Fibroblast of skin of back (primary cell): ENCODE measurements at places on chromosomes 2 and 18.
A peak's percentile ranks its signal among the peaks of the same experiment; 100 is the strongest.

DNA sequence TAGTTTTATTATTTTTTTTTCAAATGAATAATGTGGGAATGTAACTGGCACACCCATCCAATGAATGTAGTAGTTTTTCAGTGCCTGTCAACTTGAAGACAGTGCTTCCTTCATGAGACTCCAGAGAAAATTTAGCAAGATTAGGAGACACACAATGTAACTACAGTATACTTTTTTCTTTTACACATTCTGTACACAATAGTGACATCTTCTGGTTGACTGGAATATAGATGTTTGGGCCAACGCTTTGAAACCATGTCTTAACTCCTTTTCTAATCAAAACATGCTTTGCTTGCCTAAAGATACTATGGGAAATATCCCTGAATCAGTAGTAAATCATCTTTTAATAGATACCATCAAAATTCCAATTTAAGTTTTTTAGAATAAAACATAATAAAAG lies 229.5 kb upstream of the ZC3H15 start:
- peak; percentile 55 for DNase-seq

DNA sequence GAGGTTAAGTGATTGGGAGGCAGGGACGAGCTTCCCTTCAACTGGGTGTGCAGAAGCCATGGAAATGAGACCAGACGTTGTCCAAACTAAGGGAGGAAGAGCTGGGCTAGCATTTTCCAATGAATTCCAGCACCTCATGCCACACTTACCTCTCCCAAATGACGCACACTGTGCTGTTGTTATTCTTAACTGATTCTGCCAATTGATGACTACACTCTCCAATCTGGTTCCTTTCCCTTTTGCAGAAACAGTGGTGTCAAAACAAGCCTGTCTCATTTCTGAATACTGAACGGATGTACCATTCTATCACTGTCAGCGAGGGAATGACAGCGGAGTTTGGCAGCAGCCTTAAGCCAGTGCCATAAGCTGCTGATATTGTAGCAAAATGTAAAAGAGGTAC lies 380.5 kb upstream of the HNRNPA3 start:
- no peak for DNase-seq

DNA sequence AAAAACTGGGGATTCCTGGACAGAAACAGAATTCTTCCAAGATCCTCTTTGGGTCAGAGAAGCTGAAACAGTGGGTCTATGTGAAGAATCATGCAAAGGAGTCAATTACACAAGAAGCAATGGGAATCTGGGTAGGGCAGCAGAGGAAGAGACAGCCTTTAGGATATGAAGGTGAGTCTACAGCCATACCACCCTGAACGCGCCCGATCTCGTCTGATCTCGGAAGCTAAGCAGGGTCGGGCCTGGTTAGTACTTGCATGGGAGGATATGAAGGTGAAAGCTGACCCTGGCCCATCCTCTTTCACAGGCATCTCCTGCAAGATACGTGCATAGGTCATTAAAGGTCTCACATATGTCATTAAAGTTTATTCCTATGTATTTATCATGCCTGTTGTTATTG lies 1080.9 kb upstream of the FANCL start:
- DNase-seq, result no peak

DNA sequence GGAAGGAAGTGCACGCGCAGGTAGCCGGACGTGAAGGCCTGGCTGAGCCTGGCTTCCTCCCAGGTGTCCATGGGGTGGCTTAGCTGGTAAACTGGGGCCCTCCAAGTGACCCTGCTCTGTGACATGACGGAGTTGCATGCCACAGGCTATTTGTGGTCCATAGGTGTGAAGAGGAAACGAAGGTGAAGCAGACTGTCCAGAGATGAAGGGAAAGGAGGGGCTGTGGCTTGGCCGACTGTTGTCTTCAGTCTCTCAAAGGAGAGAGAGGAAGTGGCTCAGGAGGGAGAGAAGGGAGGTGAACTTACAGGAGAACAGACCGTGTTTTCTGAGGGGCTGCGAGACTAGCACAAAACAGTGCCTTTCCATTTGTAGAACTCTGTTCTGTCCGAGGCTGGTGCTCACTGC lies 19.3 kb downstream of the INPP5D start:
- DNase-seq, result no peak

DNA sequence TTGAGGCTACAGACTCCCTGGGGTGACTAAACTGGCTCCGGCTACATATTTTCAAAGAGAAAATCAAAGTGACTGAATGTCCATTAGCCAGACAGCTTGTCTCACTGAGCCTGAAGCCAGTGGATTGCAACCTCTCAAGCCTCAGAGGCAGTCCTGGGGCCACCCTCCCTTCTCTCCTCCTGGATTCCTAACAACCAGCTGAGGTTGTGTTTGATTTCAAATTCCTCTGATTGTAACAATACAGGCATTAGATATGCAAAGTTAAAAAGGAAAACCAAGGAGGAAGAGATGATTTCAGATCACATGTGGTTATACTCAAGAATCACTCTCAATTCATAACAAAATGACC lies 101.0 kb upstream of the LMAN1 start:
- peak; percentile 23 for DNase-seq

GRCh38 chr2:23669413-23670244 lies 257.3 kb downstream of the ATAD2B start:
- no peak for DNase-seq

- DNase-seq, result no peak
These were observed 259.7 kb downstream of the CMPK2 start for GRCh38 chr2:6605836-6606505.

GRCh38 chr2:96072746-96073145 lies 38.0 kb upstream of the GPAT2 start:
- DNase-seq, result no peak

DNA sequence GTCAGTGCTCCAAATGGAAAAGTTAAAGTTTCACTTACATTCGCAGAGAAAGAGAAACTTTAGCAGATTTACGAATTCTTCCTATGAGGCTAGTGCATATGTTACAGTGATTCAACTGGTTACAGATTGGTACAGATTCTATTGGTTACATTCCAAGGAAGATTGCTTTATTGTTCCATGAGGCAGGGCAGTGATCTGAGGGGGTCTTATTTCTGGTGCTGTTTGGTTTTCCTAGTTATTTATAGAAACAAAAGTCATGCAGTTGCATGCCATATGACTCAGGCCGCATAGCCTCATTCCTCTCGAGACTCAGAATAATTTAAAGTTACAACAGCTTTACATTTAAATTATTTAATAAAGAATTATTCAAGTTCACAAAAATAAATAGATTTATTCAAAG lies 385.4 kb upstream of the SYT4 start:
- DNase-seq, result peak; percentile 97

GRCh38 chr2:181790716-181791649 lies 100.5 kb upstream of the ITPRID2 start:
- DNase-seq, result peak; percentile 97

GRCh38 chr2:48320742-48321141 lies 209.2 kb upstream of the STON1 start:
- no peak for DNase-seq
